ENCODE measurements at places on chromosomes 5 and 9.
A peak's percentile ranks its signal among the peaks of the same experiment; 100 is the strongest.

- no peak for DNase-seq
Observed at GRCh38 chr9:93920131-93920800, 34.9 kb downstream of the BARX1 start.

GRCh38 chr9:130698514-130698913 is 4.9 kb downstream of the EXOSC2 start:
- no peak for DNase-seq

GRCh38 chr5:1743061-1743768 is 56.4 kb downstream of the MRPL36 start:
- no peak for DNase-seq

- no peak for DNase-seq
Observed at GRCh38 chr5:78234804-78235203, 59.7 kb downstream of the AP3B1 start.

- peak; percentile 88 for DNase-seq
Observed at GRCh38 chr5:174693697-174694385, 30.5 kb upstream of the MSX2 start.

DNA sequence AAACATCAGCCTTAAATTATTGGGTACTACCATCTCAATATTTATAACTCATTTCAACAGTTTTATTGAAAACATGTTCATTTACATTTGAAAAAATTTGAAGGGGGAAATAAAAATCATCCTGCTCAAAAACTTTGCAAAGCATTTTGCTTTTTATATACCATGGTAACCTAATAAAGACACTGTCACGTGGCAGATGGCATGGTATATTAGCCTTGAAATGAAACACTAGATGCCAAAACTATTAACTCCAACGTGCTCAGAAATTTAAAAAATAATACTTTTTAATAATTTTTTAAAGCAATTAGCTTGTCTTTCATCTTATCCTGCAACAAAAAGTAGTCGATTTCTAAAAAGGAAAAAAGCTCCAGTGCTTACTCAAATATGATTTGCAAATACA is 88.6 kb upstream of the NFIB start:
- DNase-seq: no peak

DNA sequence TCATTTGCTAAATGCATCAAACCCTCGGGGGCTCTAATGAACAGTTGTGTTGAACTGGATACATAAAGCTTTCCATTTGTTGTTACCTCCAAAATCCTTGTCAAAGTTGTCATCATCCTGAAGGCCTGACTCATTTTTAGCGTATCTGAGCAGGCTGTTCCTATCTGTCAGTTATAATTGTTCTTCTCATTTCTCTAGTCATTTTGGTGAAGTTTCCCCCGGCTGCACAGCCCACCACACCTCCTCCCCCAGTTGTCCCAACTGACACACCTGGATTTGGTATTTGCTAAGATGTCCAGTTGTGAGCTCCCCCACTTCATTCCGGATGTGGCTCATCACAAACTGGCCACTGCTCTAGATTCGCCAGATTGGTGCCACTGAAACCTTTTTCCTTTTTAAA is 27.7 kb downstream of the ZFAND5 start:
- DNase-seq: no peak

- no peak for DNase-seq
Observed at GRCh38 chr9:133117271-133118178, 3.5 kb downstream of the RALGDS start.

DNA sequence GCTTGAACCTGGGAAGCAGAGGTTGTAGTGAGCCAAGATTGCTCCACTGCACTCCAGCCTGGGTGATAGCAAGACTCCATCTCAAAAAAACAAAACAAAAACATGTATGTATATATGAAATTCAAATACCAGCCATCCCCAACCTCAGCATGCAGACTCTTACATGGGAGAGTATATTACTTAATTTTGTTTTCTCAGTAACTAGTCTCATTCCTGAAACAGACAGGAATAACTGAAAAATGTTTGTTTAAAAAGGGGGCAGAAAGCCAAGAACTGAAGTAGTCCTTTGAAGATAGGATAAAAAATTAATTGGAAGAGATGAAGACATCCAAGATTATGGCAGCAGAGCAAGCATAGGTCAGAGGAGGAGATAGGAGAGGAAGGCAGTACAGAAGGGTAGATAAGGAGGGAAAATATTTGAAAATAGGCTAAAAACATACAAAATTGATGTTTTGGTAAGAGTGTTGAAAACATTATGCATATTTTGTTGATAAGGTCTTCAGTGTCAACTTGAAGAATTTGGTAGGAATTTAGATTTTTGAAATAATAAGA is 309.9 kb downstream of the MAT2B start:
- no peak for DNase-seq

- DNase-seq: no peak
Observed at GRCh38 chr9:71681708-71682272, 86.5 kb downstream of the CEMIP2 start.

GRCh38 chr9:20084125-20084524 is 295.3 kb upstream of the SLC24A2 start:
- DNase-seq: no peak

All from T47D (cell line).